ENCODE measurements at places on chromosomes 12 and 14.

DNA sequence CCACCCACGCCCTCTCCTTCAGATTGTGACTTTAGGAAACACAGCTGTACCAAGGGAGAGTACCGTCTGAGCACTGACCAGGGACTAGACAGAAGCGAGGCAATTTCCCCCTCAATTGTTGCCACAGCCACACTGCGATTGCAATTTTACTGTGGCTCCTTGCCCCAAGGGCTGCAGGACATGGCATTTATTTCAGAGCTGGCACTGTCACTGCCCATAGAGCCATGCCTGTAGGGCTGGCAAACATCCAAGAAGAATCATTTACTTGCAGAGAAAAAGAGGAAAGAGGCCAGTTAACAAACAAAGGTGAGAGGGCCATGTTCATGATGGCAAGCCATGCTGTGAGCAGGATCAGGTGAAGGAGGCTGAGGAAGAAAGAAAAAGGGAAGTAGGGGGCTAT is 129.6 kb downstream of the EMP1 start:
- no peaks in the 10 kb centered on the region for H3K36me3 ChIP-seq
- no peaks in the 10 kb centered on the region for H3K27me3 ChIP-seq
- H3K4me1 ChIP-seq: no peaks in the 10 kb centered on the region
- DNase-seq: no peak

DNA sequence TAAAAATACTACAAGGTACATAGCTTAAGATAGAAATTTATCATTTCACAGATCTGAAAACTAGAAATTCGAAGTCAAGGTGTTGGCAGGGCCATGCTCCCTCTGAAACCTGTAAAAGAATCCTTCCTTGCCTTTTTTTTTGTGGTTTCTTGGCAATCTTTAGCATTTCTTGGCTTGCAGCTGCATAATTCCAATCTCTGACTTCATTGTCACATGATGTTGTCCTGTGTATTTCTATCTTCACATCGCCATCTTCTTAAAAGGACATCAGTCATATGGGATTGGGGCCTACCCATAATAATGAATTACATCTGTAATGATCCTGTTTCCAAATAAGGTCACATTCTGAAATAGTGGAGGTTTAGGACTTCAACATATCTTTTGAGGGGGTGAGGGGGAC is 250.4 kb downstream of the TMTC2 start:
- H3K27ac ChIP-seq: no peak overlapping the region
- H3K4me3 ChIP-seq: no peak overlapping the region
- no peaks in the 10 kb centered on the region for H3K27me3 ChIP-seq
- H3K4me1 ChIP-seq: no peaks in the 10 kb centered on the region
- DNase-seq: no peak
- no peaks in the 10 kb centered on the region for H3K36me3 ChIP-seq

GRCh38 chr14:72680853-72681640 is 212.9 kb downstream of the DPF3 start:
- H3K4me1 ChIP-seq: peaks cover 27% of the 10 kb centered on the region
- no peak for DNase-seq
- H3K4me3 ChIP-seq: no peak overlapping the region
- H3K27me3 ChIP-seq: no peaks in the 10 kb centered on the region

DNA sequence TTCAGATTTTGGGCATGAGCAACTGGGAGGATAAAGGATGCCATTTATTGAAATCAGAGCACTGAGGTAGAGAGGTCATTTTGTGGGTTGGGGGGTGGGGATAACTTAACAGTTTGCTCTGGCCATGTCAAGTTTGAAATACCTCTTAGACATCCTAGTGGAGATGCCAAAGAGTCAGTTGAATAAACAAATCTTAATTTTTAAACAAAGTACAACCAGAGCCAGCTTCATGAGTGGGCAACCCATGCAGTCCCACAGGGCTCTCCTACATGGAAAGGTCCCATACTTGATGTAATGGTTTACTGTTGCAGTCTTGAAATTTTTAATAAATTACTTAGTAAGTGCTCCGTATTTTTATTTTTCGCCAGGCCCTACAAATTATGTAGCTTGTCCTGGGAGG is 81.2 kb downstream of the ANO4 start:
- no peaks in the 10 kb centered on the region for H3K27me3 ChIP-seq
- no peaks in the 10 kb centered on the region for H3K36me3 ChIP-seq
- no peak overlapping the region for H3K27ac ChIP-seq

DNA sequence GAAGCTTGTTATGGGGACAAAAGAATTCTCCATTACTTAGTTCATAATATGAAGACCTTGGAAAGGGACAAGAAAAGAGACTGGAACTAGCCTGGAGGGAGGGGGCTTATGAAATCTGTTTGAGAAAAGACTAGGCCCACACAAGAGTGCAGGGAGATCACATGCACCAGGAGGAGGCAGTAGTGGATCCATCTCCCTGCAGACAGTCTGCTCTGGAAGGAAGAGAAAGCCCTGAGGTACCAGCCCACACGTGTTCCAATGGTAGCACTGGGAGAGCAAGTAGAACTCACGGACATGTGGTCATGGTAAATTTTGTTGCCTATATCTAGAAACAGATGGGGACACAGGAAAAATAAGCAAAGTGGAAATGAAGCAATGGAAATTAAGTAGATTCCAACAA is 445.4 kb downstream of the SOX5 start:
- H3K36me3 ChIP-seq: no peaks in the 10 kb centered on the region
- H3K4me3 ChIP-seq: no peak overlapping the region
- DNase-seq: no peak
- H3K27me3 ChIP-seq: no peaks in the 10 kb centered on the region
- no peak overlapping the region for H3K27ac ChIP-seq

DNA sequence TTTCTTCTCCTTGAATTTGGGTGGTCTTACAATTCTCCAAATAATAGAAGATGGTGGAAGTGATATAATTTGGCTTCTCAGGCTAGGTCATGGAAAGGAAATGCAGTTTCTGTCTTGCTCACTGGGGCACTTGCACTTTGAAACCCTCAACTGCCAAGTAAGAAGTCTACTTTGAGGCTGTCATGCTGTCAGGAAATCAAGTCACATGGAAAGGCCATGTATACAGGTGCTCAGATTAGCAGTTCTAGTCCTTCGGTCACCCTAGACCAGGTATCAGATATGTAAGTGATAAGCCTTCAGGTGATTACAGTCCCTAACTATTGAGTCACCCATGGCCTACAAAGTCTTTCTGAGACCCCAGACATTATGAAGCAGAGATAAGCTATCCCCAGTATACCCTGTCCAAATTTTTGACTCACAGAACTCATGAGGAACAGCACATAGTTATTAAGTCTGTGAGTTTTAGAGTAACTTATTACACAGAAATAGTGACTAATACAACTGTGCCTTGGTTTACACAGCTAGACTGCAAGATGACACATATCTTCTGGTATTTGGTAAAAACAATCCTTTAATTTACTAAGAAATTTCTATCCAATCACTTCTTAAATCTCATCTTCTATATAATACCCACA is 26.3 kb upstream of the BBS10 start:
- H3K36me3 ChIP-seq: no peaks in the 10 kb centered on the region
- H3K27me3 ChIP-seq: no peaks in the 10 kb centered on the region
- DNase-seq: no peak
- H3K27ac ChIP-seq: no peak overlapping the region
- H3K4me3 ChIP-seq: no peak overlapping the region

DNA sequence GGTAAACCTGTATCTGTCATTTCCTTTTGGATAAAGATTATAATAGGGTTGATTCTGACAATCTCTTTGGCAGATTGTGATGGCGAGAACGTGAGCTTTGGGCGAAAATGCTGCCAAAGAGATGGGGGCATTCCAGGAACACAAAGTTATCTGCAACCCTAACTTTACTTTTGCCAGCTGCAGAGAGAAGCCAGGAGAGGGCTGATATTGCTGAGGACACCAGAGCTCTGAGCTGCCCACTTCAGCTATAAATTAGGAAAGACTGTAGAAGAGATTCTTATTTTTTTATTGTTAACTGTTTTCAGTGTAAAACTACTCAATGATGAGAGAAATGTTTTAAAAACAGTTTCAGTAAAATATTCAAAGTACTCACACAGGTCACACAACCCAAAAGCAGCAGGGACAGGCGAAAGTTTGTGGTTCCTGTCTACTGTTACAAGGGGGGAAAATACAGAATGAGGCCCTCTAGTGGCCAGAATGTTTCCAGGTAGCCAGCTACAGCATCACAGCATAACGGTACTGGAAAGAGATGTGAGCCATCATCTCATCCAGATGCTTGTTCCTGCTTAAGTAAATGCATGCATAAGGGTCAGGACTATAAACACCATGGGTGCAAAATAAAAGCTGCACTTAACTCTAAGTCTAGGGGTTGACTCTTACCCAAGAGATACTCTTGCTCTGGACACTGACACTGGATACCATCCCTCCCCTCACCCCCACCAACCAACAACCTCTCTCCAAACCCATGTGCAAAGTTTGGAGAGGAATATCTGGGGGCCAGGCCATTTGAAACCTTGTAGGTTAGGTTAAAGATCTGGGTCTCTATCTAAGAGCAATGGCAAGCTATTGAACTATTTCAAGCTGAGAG is 498.4 kb downstream of the RMST start:
- peak; percentile 20 for DNase-seq
- no peaks in the 10 kb centered on the region for H3K4me1 ChIP-seq
- no peak overlapping the region for H3K4me3 ChIP-seq
- H3K27me3 ChIP-seq: no peaks in the 10 kb centered on the region
- no peak overlapping the region for H3K27ac ChIP-seq
- H3K36me3 ChIP-seq: no peaks in the 10 kb centered on the region

DNA sequence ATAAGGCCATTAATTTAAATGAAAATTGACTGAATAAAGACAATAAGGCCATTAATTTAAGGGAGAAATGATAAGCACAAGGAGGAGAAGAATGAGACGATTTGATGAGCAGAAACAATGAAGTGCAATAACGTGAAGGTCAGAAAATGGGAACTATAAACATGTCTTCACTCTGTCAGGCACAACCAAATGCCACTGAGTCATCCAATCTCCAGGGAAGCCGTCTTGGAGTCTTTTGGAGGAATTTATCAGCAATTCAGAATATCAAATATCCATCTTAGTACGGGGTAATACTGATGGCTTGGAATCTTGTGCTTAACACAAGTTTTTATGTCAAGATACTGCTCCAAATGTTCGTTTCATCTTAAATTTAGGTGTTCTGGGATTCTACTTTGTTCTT is 159.9 kb downstream of the CAPZA3 start:
- H3K4me3 ChIP-seq: no peak overlapping the region
- no peaks in the 10 kb centered on the region for H3K36me3 ChIP-seq
- H3K4me1 ChIP-seq: no peaks in the 10 kb centered on the region
- DNase-seq: no peak
- H3K27ac ChIP-seq: no peak overlapping the region

DNA sequence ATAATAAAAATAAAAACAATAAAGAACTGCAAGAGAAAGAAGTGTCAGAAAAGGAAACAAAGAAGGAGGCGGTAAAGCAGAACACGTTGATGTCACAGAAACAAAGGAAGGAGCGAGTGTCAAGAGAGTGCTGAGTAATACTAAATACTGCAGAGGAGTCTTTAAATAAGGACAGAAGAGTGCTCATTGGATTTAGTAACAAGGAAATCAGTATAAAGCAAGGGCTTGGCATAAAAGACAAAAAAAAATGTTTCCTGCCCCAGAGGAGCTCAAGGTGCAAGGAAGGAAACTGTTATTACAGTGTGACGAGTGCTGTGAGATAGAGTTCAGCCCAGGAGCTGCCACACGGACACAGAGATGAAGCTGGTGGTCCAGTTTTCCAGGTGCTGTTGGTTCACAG is 8.4 kb upstream of the TUBA1A start:
- peaks cover 33% of the 10 kb centered on the region for H3K4me1 ChIP-seq
- no peaks in the 10 kb centered on the region for H3K27me3 ChIP-seq
- no peak overlapping the region for H3K4me3 ChIP-seq
- no peak for DNase-seq

DNA sequence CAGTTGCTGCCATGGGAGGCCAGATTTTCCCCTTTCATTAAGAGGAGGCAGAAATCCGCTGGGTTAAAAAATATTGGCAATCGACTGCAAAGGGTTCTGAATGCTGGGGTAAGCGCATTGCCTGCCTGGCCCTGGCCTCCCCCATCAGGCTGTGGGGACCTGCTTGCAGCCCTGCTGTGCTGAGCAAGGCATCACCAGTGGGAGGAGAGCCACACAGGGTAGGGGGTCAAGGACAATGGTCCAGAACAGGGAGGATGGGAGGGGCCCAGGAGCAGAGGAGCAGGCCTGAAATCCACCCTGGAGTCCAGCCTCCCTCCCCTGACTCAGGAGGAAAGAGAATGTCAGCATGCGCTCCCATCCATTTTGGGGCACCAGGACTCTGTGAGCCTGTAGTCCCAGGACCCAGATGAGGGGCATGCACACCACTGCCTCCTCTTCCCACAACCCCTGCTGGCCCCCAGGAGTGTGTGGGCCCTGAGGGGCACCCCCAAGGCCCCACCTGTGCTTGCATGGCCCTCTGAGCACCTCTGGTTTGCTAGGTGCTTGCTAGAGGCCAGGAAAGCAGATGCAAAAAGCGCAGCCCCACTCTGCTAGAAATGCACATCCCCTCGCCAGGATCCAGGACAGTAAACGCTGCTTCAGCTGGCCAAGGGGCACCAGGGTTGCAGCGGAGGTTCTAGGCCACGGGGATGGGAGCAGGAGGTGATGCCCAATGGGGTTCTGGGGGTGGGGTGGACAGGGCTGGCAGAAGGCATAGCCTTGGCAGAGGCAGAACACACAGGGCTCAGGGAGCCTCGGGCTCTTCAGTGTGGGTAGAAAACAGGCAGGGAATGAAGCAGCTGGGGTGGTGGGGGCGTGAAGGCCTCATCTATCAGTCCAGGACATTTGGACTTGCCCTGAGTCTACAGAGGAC is 14.6 kb downstream of the TESC start:
- H3K4me3 ChIP-seq: no peak overlapping the region
- H3K36me3 ChIP-seq: no peaks in the 10 kb centered on the region
- no peaks in the 10 kb centered on the region for H3K4me1 ChIP-seq
- DNase-seq: no peak
- no peak overlapping the region for H3K27ac ChIP-seq

- H3K4me3 ChIP-seq: no peak overlapping the region
- DNase-seq: no peak
- no peaks in the 10 kb centered on the region for H3K4me1 ChIP-seq
Observed at GRCh38 chr14:91167380-91167770, 53.5 kb downstream of the DGLUCY start.

DNA sequence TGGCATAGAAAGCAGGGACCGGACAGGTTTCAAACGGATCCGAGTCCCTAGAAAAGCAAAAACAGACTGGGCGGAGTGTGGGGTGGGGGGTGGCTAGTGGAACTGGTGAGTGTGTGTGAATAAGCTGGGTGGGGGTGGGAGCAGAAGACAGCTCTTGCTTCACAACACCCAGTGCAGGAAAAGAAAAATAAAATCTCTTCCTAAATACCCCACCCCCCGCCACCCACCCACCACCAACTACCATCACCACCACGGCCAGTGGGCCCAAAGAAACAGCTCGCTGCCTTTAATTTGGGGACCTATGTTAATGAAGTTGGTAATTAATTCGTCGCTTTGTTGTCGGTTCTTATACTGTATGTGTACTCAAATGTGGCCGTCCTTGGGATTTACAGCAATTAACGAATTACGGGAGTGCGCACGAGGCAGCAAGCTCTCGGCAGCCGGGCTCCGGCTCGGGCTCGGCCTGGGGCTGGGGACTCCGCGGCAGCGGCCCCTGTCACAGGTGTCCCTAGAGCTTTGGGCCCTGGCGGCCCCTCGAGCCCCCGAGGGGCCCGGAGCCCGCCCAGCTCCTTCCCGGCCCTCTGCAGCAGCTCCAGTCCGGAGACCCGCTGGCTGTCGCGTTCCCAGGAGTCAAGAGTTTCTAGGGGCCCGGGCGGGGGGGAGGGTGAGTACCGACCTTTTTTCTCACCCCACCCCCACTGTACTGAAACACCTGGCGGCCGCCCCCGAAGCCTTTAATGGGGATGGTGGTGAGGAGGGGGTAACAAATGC is 1.5 kb upstream of the OTX2 start:
- H3K4me1 ChIP-seq: no peaks in the 10 kb centered on the region
- no peak overlapping the region for H3K27ac ChIP-seq
- peaks cover 99% of the 10 kb centered on the region for H3K27me3 ChIP-seq
- no peaks in the 10 kb centered on the region for H3K36me3 ChIP-seq
